ENCODE measurements at places on chromosomes 3 and 15. TPM values are rescaled to one million over a fixed set of nuclear protein-coding genes. Genes with fewer than 3 reads are reported as not detected.

GRCh38 chr15:29952225-29952624, 130.0 kb upstream of the TJP1 start:
- peak; percentile 63 for DNase-seq

DNA sequence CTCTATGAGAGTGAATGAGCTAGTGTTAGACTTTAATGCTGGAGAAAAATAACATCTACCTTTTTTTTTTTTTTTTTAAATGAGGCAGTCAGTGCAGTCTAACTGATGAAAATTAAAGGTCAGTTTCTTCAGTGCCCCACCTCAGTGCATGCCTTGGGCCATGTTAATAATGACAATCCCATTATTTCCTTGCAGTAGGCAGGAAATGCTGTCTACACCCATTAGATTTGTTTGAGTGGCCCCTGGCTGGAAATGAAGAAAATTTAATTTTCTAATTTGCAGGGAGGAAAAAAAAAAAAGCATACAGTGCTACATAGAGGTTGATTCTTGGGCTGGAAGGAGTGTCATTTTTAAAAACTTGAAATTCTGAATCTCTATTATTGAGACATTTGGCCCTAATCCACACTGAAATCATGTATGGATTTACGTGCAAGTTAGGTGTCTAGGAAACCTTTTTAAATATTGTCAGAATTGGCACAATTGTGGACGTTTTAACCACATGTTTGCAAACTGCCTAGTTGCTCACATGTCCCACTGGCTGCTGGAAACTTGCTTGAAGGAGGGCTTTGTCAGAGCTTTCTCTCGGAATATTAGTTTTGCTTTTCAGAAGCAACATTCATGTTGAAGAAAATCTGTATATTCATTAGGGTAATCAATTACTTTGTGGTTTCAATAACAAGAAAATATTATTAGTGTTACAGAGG, 18.4 kb downstream of the FNDC3B start:
- no peak for DNase-seq

- peak; percentile 37 for DNase-seq
These were observed 42.4 kb downstream of the TMEM40 start for GRCh38 chr3:12716605-12717151.

GRCh38 chr3:140189267-140189666, 254.3 kb downstream of the CLSTN2 start:
- DNase-seq: no peak

GRCh38 chr3:37905346-37905745, 43.7 kb downstream of the CTDSPL start:
- DNase-seq: peak; percentile 65

DNA sequence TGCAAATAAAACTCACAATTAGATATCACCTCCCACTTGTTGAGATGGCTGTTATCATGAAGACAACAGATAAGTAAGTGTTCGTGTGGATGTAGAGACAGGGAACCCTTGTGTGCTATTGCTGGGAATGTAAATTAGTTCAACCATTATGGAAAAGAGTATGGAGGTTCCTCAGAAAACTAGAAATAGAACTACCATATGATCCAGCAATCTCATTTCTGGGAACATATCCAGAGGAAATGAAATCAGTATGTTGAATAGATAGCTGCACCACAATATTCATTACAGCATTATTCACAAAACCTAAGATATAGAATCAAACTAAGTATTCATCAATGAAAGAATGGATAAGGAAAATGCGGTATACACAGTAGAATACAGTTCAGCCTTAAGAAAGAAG, 418.7 kb upstream of the CNTN6 start:
- no peak for DNase-seq

DNA sequence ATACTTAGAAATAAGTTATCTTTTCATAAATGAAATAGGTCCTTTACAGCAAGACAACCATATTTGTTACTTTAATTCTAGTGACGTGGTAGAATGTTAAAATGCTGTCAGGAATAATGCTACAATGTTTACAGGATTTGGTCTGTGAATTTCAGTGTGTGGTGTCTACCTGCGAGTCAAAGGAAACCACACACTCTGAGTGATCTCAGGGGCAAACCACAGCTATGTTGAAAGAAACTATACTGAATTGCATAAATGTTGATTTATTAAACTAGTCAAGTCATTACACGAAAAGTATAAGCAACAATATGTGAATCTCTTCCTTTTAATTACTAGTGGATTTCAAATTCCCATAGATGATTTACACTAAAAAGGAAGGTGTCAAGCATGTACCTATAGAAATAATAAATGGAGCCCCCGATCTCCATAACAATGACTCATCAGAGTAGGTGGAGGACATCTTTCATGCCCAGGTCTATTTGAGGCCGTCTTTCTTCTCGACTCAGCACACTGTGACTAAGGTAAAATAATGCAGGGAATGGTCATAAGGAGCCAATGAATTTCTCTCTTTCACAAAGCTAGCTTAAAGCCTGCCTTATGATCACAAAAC, 463.0 kb downstream of the ERC2 start:
- peak; percentile 92 for DNase-seq

DNA sequence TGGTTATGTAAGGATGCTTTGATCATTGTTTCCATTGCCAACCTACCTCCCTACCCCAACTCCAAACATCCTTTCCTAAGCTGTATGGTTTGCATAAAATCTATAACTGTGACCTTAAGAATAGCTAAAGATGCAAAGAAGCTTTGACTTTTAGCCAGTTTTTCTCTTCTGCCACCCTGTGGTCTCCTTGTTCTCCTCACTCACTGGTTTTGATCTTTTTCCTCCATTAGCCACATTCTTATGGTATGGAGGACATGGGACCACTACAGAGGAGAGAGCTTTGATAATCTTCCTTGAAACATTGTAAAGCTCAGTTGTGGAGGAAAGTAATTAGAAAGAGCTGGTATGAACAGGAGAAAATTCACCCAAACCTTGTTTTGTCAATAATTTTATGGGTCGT, 115.9 kb downstream of the NEK11 start:
- no peak for DNase-seq

- DNase-seq: peak; percentile 4
These were observed 785 bp upstream of the MYRIP start for GRCh38 chr3:39808467-39809180.

DNA sequence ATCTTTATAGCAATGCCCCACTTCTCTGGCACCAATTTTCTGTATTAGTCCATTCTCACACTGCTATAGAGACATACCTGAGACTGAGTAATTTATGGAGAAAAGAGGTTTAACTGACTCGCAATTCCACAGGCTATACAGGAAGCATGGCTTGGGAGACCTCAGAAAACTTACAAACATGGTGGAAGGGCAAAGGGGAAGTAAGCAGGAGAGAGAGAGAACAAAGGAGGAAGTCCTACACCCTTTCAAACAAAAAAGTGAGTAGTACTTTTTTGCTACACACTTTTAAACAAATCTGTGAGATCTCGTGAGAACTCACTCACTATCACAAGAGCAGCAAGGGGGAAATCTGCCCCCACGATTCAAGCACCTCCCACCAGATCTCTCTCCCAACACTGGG, 67.8 kb upstream of the ZBED2 start:
- DNase-seq: no peak

GRCh38 chr3:8220291-8220690, 281.3 kb upstream of the LMCD1 start:
- peak; percentile 71 for DNase-seq

GRCh38 chr15:66702787-66703539, 927 bp downstream of the SMAD6 start:
- no peak for DNase-seq

GRCh38 chr3:168330983-168331382, 235.3 kb upstream of the GOLIM4 start:
- no peak for DNase-seq

DNA sequence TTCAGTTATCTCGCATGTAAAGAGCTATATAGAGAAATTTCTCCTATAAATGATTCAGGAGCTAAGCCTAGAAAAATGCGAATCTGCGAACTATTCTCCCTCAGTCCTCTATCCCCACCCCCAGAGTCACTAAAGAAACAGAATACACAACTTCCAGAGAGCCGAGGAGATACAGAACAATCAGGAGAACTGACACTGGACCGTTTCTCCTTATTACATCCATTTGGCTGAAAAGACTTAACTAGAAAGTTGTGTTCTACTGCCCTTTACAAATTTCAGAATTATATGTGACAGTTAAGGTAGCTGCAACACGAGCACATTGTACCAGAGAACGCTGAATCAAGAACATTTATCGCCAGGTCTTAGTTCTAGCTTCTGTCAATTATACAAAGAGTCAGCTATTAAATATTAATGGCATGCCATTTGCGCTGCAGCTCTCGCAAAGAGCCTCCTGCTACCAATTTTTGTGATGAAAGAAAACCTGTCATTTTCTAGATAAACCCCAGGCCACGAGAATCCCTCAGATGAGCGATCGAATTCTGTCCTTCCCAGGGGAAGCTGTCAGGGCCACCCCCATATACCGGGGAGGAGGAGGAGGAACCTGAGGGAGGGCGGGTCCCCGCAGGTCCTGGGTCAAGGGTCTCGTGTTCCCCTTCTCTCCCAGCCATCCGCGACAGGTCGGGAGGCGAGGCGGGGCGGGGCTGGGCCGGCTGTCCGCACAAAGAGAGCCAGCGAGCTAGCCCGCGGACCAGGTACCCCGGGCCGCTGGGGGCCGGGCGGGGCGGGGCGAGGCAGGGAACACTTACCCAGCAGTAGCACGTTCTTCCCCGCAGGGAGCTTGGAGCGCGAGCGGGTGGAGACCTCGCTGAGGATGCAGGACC, 878 bp downstream of the DYNC1LI1 start:
- DNase-seq: peak; percentile 51

GRCh38 chr3:156668073-156668763, 6.2 kb upstream of the TIPARP start:
- peak; percentile 31 for DNase-seq

Gene PPP2R3A
- 36.6 TPM for total RNA-seq

Gene NRG4
- 0.15 TPM for total RNA-seq

Gene CORO2B
- 2.9 TPM for total RNA-seq

Gene SGO1
- 0.99 TPM for total RNA-seq

Gene GOLGA6L9
- total RNA-seq: 0.69 TPM

Gene LRRC3B
- total RNA-seq: not detected

Gene CLDN11
- 27.5 TPM for total RNA-seq

Gene PARP16
- 4.0 TPM for total RNA-seq
